ENCODE measurements at places on chromosomes 1 and 21.

- DNase-seq, result no peak
Observed at GRCh38 chr1:65625528-65625927, 167.2 kb upstream of the PDE4B start.

GRCh38 chr1:239612379-239612778, 226.0 kb downstream of the CHRM3 start:
- DNase-seq, result no peak

GRCh38 chr1:28510273-28510969, 4.6 kb downstream of the RCC1 start:
- peak; percentile 63 for DNase-seq

DNA sequence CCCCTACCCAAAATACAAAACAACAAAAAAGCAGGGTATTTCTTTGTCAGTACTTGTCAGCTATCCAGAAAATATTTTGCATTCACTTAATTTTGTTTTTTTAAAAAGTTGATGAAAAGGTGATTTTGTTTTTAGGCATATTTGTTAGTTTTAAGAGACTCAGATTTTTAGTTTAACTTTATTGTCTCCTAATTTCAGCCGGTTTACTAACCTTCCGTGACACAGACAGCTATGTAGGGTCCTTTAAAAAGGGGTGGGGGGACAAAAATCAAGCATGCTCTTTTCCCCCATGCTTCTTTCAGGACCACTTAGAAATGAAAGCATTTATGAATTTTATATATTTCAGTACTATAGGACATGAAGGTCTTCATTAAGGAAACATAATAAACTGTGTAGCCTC, 1.6 kb downstream of the PBX1 start:
- no peak for DNase-seq

DNA sequence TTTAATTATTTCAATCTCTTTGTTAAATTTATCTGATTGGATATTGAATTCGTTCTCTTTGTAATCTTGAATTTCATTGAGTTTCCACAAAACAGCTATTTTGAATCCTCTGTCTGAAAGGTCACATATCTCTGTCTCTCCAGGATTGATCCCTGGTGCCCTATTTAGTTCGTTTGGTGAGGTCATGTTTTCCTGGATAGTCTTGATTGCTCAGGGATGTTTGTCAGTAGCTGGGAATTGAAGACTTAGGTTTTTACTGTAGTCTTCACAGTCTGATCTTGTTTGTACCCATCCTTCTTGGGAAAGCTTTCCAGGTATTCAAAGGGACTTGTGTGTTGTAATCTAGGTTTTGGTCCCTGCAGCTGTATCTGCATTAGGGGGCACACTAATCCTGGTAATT, 6.8 kb upstream of the MTARC2 start:
- no peak for DNase-seq

GRCh38 chr1:237050915-237051314, 8.9 kb downstream of the RYR2 start:
- DNase-seq, result no peak

GRCh38 chr1:206796981-206797402, 24.7 kb upstream of the IL10 start:
- no peak for DNase-seq

DNA sequence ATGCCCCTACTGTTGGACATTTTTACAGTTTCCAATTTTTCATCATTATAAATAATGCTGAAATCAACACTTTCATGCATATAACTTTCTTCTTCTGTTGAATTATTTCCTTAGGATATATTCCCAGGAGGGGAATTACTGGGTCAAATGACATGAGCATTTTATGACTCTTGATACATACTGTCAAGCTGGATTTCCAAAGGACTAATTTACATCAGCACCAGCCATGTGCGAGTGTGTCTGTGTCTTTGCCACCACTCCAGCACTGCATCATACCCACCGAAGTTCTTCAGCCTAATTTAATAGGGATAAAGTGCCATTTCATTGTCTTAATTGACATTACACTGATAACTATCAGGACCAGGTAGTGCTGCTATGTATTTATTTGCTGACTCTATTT, 146.7 kb downstream of the CSMD2 start:
- DNase-seq, result no peak

- DNase-seq, result no peak
Observed at GRCh38 chr1:67517046-67517445, 86.8 kb upstream of the SERBP1 start.

DNA sequence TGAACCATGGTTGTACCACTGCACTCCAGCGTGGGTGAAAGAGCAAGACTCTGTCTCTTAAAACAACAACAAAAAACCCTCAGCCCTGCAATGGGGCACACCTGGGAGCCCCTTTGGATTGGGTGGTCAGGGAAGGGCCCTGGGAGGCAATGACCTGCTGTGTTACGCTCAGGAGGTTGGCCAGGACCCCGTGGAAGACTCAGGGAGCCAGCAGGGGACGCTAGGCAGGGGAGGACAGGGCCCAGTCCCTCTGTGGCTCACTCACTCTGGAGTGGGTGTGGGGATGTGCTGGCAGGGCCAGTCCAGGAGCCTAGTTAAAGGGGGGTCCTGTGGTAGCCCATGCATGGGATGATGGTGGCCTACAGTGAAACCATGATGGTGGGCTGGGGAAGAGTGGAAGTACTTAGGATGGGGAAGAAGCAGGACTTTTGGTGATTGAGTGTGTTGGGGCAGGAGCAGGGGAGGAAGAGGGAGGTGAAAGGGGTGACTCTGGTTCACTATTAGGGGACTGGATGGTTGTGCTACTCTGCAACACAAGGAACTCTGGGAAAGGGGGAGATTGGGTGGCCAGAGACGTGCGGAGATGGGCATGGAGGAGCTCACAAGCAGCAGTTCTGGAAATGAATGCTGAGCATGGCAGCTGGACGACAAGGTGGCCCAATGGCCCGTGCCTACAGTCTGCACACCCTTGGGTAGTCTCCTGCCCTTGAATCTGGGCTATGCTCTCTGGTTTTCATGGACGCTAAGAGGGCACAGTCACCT, 56.3 kb upstream of the FAM20B start:
- DNase-seq, result no peak

DNA sequence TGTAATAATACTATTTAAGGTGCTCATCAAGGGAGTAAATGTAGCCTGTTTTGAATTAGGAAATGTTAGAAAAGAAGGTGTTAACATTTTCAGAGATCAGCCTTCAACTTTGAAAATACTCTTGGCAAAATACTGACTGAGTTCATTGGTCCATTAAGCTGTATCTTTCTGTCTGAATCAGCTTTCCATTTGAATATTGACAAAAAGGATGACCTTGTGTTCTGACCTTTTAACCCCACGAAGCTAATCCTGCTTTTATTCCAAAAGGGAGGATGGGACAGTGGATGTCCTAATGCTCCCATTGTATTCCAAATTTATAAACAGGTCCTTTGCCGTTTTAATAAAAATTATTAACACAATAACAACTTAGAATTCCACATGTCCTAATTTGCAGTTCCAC, 259.7 kb upstream of the NRIP1 start:
- no peak for DNase-seq

GRCh38 chr1:221797506-221797905, 55.6 kb upstream of the DUSP10 start:
- no peak for DNase-seq

DNA sequence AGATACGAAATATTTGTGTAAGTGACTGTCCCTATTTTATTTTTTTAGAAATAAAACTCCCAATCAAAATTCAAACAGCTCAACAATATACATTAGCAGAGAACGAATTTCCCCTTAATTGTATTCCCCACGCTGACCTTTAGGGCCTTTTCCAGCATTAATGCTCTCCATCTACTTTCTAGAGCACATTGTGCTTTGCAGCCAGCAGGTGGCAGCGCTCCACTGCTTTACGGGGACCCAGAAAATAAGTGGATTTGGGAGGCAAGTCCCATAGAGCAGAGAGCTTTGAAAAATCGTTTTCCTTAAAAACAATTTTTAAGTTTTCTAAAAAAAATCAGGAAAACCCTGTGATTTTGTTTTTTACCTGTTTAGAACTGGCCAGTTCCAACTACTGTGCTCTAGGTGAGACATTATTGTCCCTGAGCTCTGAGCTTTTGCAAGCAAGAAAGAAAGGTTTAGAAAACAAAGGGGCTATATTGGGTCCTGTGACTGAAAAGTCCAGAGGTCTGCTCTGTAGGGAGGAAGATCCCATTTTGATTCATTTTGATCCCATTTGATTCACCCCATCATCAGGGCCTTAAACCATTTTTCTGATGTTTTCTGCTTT, 144.4 kb upstream of the ZNF644 start:
- DNase-seq, result peak; percentile 63

DNA sequence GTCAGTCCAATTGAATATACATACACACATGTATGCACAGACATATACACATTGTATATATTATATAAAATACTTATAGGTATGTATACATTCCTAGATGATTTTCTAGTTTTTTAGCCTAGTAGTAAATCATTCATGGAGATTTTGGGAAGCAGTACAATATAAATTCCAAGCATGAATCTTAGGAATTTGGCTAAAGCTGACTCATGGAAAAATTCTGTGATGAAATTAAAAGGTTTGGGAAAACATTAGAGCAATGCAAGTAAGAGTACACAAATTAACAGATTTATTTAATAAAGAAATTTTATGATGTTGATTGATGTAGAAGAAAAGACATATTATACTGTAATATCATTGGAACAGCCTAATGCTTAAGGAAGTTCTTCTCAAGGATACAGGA, 43.7 kb upstream of the PTGFR start:
- no peak for DNase-seq

DNA sequence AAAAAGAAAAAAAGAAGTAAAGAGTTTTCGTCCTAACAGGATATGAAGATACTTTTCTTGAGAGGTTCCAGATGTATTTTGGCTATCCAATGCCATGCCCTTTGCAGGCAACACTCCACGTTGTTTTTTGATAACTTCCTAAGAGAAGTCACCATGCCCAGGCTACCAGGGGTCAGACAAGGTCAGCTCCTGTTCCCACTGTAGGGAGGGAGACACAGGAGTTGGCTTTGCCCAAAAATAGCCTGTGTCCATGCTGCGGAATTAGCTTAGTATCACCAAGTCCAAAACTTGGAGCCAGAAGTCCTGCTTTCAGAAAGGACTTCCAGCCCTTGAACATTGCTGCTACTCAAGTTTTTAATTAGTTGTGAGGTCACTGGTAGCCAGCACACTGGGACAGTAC, 62.1 kb upstream of the NRIP1 start:
- no peak for DNase-seq

DNA sequence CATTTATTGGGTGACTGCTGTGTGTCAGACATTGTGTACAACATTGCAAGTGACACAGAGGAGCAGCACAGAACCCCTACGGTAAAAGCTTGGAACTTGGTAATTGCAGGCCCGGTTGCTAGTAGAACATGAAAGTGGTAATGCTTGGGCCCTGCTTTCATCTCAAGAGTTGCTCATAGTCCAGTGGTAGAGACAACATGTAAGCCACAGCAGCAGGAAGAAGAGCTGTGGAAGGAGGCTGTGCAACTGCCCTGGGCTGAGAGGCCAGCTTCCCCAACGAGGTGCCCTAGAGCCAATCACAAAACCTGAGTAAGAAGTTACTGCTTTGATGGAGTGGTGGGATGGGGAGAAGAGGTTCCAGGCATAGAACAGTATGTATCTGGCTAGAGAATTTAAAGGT, 18.4 kb downstream of the CNIH4 start:
- DNase-seq, result no peak

GRCh38 chr21:42862774-42863503, 16.4 kb downstream of the WDR4 start:
- peak; percentile 81 for DNase-seq

DNA sequence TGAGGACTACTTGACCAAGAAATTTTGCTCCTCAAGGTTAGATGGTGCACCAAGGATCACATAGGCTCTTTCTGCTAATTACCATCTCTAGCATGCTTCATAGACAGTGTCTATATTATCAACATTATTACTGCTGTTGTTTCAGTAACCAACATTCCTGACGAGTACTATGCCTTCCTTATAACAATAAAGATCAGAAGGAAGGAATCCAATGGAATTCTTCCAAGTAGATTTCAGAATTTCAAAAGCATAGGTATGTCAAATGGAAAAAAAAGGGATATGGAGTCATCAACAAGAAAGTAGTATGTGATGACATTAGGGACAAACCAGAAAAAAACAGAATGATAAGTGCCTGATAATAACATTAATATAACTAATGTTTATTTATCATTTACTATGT, 39.6 kb upstream of the LPGAT1 start:
- no peak for DNase-seq

GRCh38 chr1:156908541-156908940, 11.9 kb upstream of the LRRC71 start:
- DNase-seq, result no peak

DNA sequence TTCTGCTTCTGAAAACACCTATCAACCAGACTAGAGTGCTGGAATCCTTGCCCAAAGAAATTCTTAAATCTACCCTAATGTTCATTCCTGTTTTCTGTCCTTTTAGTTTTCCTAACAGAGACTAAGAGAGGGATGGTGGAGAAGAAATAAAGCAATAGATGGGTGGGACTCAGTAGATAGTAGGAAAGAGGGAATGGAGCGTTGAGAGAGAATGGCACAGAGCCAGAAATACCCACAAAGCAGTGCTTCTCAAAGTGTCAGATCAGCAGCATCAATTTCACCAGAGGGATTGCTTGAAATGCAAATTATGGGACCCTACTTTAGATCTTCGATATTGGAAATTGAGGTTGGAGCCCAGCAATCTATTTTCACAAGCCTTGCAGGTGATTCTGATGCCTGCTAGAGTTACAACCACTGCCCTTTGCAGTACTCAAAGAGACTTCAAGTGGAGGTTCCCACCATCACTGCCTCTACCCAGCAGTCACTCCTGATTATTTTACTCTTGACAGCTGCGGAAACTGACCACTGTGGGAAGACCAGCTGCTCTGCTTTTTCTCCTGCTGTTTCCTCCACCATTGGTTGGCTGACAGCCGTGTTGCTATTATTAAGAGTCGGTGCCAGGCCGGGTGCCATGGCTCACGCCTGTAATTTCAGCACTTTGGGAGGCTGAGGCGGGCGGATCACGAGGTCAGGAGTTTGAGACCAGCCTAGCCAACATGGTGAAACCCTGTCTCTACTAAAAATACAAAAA, 11.4 kb upstream of the PRPF3 start:
- DNase-seq, result no peak

- DNase-seq, result peak; percentile 79
Observed at GRCh38 chr1:167401260-167401873, 117.0 kb downstream of the CD247 start.

DNA sequence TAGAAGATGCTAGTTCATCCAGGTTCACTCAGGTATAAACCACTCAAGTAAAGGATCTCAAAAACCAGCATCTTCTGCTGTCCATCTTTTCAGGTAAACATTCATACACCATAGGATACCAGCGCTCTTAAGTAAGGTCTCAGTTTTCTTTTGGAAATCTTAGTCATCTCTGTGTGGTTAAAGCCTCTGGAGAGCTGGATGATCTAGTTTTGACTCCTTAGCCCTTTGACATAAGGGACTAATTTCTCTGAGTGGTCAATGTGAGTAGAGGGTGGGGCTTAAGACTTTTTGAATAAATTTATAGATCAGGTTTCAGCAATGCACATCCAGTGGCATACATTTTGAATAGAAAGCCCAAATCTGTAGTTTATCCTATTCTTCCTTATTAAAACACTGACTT, 92.3 kb downstream of the CTH start:
- no peak for DNase-seq

- peak; percentile 23 for DNase-seq
Observed at GRCh38 chr1:116020668-116021272, 44.5 kb downstream of the SLC22A15 start.

Data from RPMI8226 (cell line).